HAP-1 (cell line): ENCODE measurements at places on chromosomes 6 and 20.

- no peak for DNase-seq
Observed at GRCh38 chr20:1718604-1719384, 61.2 kb upstream of the SIRPG start.

DNA sequence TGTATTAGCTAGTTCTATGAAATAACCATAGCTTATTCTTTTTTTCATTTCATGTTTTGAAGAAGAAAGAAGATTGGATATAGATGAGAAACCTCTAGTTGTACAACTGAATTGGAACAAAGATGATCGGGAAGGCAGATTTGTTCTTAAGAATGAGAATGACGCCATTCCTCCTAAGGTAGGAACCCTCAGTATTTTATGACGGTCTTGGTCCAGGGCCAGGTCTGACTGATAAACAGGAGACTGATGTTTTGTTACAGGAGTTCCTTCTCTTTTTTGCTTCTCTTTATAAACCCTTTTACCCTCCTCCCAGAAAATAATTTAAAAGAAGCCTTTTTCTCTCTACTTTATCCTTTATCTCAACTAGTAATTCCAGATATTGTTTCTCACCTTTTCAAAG, 43.6 kb downstream of the AFDN start:
- no peak for DNase-seq

DNA sequence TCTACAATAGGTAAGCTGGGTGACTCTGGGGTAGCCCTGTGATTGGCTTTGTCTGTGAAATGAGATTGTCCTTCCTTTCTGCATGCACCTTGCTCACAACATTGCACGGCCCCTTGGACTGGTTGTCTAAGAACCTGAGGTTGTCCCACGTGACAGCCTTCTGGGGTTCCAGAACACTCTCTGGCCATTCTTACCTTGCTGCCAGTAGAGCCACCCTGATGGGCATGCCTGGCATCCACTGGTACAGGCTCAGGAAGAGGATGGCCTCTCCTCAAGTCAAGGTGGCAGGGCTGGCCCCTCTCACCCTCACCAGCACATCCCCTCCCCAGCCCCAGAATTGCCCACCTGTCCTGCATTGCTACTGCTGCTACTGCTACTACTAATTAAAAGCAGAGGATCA, 335.0 kb downstream of the PACRG start:
- no peak for DNase-seq

DNA sequence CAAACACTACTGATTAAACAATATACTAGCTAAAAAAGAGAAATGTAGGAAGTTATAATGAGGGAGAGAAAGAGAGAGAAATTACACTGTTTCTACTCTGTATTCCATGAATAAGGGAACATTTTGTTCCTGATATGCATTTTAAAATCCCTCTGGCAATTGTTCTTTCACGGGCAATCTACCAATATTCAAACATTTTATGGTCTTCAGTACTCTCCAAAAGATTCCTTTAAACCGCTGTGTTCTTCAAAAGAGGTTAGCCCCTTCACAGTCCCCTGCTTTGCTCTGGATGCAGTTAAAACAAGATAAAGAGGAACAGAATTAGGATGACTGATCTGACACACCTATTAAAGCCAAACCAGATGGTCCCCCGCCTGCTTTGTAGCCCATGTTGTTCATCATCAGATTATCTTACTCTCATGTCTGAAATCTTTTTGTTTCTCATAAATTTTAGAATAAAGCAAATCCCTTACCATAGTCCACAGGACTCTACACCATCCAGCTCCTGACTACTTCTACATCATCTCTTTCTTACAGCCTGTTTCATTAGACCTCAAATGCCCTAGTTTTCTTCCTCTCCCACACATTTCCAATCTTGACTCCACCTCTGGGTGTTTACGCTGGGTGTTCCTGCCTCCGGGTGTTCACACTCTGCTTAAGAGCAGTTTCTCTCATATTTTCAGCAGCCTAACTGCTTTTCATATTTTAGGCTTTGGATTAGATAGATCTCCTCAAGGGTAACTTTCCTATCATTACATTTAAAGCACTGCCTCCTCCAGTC, 399.7 kb downstream of the COL12A1 start:
- no peak for DNase-seq

- peak; percentile 62 for DNase-seq
Observed at GRCh38 chr6:154732538-154733182, 556 bp upstream of the SCAF8 start.

GRCh38 chr6:72401865-72402264, 220.0 kb upstream of the KCNQ5 start:
- no peak for DNase-seq

DNA sequence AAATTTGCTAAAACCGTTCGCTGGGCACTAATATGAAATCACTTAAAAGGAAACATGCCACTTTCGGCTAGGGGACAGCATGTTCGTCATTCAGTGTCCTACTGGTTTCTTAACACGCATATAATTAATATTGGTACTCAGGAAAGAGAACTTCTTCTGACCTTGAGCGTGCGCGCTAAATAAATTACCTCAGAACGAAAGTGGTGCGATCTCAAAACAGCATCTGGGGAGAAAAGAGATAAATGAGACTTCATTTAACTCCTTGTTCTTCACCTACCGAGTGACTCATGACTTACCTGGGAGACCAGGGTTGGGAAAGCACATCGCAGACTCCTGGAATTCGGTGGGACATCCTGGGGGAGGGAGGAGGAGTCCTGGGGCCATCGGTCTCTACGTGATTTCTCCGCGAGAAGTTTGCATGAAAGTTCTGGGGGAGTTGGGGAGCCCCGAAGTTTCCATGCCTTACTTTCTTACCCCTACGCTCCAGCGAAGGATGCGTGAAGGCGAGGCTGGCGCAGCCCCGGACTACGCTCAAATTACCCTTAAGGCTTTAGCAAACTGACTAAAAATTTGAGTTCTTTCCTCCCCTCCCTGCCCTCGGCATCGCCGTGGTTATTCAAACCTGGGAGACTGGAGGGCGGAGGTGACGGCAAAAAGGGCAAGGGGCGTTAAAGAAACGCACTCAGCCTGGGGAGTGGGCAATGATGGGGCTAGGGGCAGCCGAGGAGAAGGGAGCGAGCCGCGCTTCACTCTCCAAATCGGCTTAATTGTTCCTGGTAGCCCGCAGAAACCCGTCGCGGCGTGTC, 1.1 kb upstream of the BEND6 start:
- peak; percentile 49 for DNase-seq
